ENCODE measurements at places on chromosomes 6 and 20.

- DNase-seq: no peak
Observed at GRCh38 chr6:130896249-130896648, 69.0 kb downstream of the SMLR1 start.

DNA sequence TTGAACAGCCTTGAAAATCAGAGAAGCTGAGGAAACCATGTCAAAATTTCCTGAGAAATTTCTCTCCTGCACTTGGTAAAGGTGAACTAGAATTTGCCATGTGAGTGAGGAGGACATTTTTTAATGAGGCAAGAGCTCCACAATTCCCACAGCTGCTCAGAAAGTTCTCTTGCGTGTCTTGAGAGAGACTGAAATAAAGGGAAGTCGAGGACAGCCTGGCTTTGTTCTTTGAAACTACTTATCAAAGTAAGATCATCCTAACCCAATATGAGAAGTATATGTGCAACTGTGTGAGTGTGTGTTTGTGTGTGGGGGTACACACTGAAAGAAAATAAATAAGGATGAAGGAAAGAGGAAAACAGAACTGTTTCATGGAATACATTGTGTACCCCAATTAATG lies 163.4 kb downstream of the SLC24A3 start:
- DNase-seq: no peak

DNA sequence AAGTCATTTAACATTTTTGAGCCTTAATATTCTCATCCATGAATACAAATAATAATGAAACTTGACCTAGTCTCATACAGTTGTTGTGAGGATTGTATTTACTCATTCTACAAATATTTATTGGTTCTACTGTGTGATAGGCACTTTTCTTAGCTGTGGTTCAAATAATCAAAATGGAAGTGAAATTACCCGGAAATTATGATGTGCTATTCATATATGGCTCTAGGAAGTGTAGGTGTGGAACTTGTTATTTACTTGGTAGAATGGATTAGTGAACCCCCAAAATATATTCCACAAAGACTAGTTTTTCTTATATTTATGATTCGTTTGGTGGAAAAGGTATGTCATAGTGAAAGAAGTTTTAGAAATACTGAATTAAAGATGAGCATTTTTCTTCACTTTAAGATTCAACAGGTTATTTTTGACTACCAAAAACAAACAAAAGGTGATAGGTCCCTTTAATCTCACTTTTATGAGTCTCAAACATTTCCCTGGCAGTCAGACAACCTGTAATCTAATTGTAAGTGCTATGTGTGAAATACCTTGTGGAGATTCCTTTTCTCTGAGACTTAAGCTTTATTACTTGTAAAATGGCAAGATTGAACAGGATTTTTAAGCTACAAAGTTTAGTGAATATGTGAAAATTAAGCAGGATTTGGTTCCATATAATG lies 77.8 kb downstream of the STXBP5 start:
- no peak for DNase-seq

DNA sequence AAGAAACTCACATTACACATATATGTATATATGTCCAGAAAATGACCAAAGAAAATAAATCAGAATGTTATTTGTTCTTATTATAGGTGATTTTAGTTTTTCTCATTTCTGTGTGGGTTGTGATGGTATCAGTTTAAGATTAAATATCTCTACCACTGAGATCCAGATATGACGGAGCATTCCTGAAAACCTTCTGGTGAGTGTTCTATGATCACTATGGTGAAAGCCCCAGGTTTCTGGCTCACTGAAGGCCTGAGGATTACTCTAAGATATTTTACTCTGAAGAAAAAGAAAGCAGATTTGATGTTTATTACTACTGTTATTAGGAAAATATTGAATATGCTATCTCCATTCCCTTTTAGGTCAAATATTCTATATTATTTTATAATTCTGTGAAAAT lies 62.8 kb upstream of the L3MBTL3 start:
- DNase-seq: no peak

DNA sequence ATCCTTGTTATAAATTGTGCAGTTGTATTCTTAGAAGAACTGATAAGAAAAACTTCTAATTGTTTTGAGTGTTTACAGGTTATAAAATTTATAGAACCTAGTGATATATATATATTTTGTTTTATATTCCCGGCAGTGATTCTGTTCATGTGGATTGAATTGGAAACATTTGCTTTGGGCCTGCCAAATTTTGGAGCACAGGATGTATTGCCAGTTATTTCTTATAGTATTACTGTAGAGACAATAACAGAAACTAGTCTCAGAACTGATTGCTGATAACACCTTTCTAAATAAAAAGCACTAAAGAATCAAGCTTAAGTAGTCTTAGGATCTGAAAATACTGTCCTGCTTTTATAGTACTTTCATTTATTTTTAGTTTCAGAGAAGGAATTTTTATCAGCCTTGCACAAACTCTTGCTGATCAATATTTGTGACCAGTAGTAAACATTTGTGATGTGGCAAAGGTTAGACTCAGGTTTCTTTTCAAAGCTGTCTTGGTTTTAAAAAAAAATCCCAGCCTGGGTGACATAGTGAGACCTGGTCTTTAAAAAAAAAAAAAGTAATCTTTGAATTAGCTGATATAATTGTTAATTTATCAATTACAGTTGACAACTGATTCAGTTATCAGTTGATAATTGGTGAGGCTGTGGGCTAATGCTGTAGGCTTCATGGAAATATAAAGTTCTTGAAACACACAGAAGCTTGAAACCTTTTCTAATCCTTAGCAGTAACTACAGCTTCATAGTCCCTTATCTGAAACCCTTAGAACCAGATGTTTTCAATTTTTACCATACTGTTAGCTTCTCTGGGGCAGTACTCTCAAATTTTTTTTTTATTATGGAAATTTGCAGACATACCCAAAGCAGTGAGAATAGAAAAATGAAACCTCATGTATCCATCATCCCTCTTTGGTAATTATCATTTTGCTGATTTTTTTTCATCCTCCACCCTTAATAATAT lies 42.4 kb downstream of the RNGTT start:
- DNase-seq: no peak

Measured in activated T-helper 1 cell treated with anti-CD3 and anti-CD28 coated beads, Interleukin-2, amount 50 U/mL, for 16 hours (primary cell).